Urinary bladder (tissue), 4 donors: ENCODE measurements at places on chromosomes 7 and 10. TPM values are rescaled to one million over a fixed set of nuclear protein-coding genes. Genes with fewer than 3 reads are reported as not detected.

The ZNF365 gene
- 0.85 TPM for total RNA-seq

The INA gene
- 5.8 TPM for total RNA-seq

The GNGT1 gene
- 0.95 TPM for total RNA-seq

The GCK gene
- 1.4 TPM for total RNA-seq
